Stimulated activated CD8-positive, alpha-beta memory T cell treated with anti-CD3 and anti-CD28 coated beads, Interleukin-4, amount 100 ng/mL, for 4 hours (primary cell): ENCODE measurements at places on chromosomes 1 and 21.

DNA sequence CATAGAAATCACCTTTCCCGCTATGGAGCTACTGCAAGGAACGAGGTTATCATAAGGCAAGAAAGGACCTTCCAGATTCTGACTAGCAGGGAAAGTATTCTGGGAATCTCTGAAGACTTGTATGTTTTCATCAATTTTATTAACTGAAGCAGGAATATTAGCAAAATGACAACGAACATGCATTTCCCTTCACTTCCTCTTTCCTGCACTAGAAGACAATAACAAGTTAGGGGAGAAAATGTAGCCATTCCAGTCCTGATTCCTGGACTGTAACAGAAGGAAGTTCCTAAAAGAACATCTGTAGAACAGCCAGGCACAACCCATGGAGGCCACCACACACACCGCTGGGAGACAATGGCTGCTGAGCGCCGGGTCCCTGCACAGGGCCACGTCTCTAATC is 106.8 kb downstream of the RAVER2 start:
- DNase-seq = no peak

GRCh38 chr1:101310506-101310905 is 73.7 kb downstream of the S1PR1 start:
- no peak for DNase-seq

DNA sequence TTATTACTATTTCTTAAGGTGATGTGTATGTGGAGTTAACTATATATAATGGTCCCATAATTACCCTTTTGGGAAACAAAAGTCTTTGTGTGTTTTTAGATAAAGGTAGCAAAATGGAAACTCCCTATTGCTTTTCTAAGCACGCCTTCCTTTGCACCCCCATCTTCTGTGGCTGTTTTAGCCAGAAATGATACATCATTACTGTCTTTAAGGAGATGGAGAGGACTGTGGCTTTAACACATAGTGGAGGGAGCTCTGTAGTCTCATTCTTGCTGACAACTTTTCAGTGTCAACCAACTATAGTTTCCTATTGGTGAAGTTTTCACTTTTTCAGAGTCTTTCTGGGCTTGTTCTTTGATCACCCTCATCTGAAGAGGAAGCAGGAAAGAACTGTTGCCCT is 1.0 kb downstream of the APOBEC4 start:
- DNase-seq = no peak

GRCh38 chr1:67347688-67348472 is 40.2 kb downstream of the IL12RB2 start:
- DNase-seq = no peak
